Activated CD8-positive, alpha-beta memory T cell treated with anti-CD3 and anti-CD28 coated beads, Interleukin-2, amount 50 U/mL, for 4 hours (primary cell): ENCODE measurements at places on chromosomes 13 and 19.

DNA sequence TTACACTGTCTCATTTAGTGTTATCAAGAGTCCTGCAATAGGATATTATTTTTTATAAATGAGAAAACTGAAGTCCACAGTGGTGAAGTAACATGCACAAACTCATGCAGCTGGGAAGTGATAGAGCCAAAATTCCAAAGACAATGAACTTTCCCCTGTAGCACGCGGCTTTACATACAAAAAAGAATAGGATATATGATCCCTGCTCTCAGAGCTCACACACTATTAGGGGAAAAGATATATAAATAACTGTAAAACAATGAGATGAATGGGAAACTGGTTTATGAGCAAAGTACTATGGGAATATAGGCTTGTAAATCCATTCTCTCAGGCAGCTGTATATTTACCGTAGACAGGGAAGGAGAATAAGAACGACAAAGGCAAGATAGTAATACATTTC lies 39.7 kb downstream of the THSD1 start:
- DNase-seq = no peak

DNA sequence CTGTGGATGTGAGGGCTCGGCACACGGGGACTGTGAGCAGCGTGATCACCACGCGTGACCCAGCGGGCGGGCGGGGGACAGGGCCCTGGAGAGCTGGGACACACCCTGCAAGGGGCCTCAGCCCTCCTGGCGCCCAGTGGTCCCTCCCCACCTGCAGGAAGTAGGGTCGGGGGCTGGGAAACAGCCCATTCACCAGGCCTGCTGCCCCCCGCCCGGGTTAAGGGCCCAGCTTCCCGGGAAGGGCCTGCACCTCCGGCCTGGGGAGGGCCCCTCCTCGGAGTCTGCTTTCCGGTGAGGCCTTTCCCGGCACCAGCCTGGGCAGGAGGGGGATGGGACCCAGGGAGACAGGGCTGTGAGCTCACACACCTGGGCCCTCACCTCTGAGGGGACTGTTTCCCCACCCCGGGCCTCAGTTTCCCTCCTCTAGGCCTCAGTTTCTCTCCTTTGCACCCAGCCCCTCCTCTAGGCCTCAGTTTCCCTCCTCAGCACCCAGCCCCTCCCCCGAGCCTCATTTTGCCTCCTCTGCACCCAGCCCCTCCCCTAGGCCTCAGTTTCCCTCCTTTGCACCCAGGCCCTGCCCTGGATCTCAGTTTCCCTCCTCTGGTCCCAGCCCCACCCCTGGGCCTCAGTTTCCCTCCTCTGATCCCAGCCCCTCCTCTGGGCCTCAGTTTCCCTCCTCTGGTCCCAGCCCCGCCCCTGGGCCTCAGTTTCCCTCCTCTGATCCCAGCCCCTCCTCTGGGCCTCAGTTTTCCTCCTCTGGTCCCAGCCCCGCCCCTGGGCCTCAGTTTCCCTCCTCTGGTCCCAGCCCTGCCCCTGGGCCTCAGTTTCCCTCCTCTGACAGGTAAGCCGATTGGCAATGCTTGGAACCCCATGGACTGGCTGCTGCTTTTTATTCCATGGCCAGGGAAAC lies 1.9 kb upstream of the MADCAM1 start:
- DNase-seq = no peak

GRCh38 chr19:6424195-6424938 lies at the start of gene KHSRP:
Gene KHSRP (minus strand): TSS chr19:6424811. CDS start chr19:6424701, 110 bp downstream.
- DNase-seq = peak; percentile 55

GRCh38 chr19:44737238-44738071 lies 11.1 kb upstream of the BCL3 start:
- DNase-seq = no peak

- no peak for DNase-seq
These were observed 5.3 kb downstream of the NCAN start for GRCh38 chr19:19217099-19217498.

DNA sequence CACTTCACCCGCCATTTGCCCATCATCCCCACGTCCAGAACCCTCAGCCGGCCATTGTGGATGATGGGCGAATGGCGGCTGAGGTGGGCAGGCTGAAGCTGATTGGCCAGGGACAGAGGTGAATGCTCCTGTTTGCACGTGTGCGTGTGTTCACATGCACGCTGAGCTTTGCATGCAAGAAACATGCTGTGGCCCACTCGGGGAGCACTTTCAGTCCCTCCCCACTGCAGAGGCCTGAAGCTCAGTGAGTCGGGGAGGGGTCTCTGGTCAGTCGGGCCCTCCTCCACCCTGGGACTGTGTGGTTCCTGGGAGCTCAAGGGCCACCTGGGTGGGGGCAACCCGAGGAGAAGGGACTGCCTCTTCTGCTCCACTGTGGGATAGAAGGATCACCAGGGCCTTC lies 24.9 kb downstream of the CEBPA start:
- no peak for DNase-seq

- no peak for DNase-seq
These were observed at the start of gene SERTM1 for GRCh38 chr13:36673838-36674326. Gene SERTM1 (plus strand): TSS chr13:36674020. CDS start chr13:36695079, 21,059 bp downstream.

- no peak for DNase-seq
These were observed 2.7 kb upstream of the ZIC2 start for GRCh38 chr13:99978799-99979452.

GRCh38 chr13:59391696-59392095 lies 772.0 kb downstream of the DIAPH3 start:
- DNase-seq = peak; percentile 17

GRCh38 chr13:59537500-59537899 lies 626.2 kb downstream of the DIAPH3 start:
- DNase-seq = no peak

DNA sequence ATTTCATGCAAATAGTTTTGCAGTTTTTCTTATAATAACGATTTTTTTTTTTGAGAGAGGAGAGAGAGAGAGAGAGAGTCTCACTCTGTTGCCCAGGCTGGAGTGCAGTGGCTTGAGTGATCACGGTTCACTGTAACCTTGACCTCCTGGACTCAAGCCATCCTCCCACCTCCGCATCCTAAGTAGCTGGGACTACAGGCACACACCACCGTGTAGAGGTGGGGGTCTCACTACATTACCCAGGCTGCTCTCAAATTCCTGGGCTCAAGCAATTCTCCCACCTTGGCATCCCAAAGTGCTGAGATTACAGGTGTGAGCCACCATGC lies 26.8 kb upstream of the GJB6 start:
- DNase-seq = no peak

DNA sequence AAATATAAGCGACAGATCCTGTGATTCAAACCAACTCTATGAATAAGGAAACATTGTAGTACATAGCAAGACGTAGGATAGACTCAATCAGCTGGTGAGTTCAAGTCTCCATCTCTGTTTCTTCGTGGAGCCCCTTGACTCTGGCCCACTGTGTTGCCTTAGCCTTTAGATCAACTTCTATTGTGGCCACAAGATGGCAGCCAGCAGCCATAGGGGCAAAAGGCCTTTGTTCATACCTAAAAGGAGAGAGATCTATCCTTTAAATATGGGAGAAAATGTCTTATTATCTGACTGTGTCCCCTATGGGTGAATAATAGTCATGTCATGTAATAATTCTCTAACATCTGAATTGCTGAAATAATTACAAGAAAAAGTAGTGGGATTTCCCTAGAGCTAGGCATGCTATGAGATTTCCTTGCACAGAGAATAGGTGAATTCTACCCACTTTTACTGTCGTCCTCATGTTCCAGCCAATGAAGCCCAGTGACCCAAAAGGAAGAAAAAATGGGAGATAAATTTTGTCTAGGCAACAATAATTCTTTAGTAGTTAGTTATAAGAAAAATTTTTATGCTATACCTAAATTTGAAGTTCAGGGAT lies 129.4 kb downstream of the PCDH20 start:
- DNase-seq = no peak
